RPMI8226 (cell line): ENCODE measurements at places on chromosomes 5 and 9.

GRCh38 chr9:105539452-105539851 is 18.5 kb upstream of the FKTN start:
- DNase-seq, result no peak

DNA sequence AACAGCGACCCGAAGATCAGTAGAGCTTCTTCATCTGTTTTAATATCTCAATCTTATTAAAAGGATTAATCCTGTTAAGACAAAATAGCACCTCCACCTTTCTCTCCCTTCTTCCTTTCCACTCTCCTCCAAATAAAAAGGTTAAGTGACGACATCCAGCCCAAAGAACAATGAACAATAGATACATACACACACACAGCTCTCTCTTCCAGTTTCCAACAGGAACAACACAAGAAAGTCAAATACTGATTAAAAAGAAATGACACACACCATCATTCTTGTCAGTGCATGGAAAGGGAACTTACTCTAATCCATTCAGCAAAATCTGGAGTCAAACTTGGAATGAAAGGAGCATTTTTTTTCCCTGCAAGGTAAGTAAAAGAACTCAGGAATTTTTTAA is 2.8 kb downstream of the ARL15 start:
- DNase-seq, result no peak

GRCh38 chr5:126020770-126021169 is 402.4 kb upstream of the GRAMD2B start:
- no peak for DNase-seq

GRCh38 chr9:131853434-131853833 is 113.6 kb upstream of the RAPGEF1 start:
- DNase-seq, result no peak

DNA sequence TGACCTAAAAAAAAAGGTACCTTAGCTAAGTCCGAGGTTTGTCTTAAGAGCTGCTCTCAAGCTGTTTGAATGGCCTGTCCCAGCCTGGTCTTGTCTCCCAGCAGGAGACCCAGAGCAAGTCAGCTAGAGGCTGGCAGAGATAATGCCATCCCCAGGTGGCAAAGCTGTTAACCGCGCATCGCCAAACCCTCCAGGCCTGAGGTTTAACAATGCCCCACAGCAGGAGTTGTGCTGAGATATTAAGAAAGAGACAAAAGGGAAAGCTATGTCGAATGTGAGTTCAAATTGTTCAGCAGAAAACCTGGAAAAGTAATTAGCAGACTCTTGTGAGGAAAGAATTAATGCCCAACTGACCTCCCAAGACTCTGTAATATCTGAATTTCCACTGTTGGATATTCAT is 187.1 kb downstream of the FSTL4 start:
- DNase-seq, result peak; percentile 23
